ENCODE measurements at places on chromosomes 1 and 21.

- DNase-seq: no peak
Measured at GRCh38 chr21:29540289-29540688, 241.6 kb downstream of the BACH1 start.

GRCh38 chr21:45256912-45257672, 30.6 kb downstream of the POFUT2 start:
- no peak for DNase-seq

GRCh38 chr1:40824591-40825434, 37.4 kb downstream of the CITED4 start:
- no peak for DNase-seq

- DNase-seq: no peak
Measured at GRCh38 chr1:14914351-14914988, 239.1 kb upstream of the TMEM51 start.

GRCh38 chr1:214301526-214301925, 20.6 kb downstream of the SMYD2 start:
- no peak for DNase-seq

DNA sequence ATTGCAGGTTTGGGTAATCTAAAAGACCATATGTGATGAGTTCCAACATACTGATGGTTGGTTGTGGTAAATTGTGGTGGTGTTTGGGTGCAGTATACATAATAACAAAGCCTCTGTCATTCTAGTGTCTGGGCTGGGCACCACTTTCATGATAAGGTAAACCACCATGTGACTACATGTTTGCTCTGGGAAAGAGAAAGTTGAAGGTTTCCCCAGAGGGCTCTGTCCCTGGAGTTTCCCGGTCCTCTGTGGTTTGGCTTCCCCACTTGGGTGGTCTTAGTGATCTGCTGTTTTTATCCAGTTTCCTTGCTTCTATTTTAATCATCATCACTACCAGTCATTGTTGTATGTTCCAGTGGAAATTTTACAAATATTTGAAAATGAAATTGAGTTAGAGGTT, 55.9 kb upstream of the TSPAN2 start:
- DNase-seq: no peak

DNA sequence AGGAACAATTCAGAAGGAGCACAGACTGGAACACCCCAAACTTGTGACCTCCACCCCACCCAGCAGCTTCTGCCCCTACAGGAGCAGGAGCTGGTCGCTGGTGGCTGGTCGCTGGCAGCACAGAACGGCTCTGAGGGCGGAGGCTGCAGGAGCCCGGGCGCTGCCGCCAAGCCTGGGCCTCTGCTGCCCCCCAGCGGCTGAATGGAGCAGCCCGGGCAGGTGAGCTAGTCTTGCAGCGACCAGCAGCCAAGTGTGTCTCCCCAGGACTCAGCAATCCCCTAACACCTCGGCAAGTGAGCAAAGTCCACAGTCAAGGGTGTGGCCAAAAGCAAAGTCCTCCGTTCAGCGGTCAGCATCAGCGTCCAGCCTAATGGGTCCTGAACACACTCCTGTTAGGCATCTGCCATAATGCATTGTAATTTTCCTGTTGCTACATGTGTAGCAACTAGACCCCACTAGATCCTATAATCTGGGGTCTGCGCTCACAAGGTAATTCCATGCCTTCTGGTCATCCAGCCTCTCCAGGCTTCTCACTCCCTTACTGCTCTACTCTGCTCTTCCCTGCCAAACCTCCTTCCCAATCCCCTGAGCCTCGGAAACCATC, 12.1 kb upstream of the GJB5 start:
- DNase-seq: peak; percentile 56

GRCh38 chr21:26506956-26507355, 66.1 kb downstream of the CYYR1 start:
- no peak for DNase-seq

DNA sequence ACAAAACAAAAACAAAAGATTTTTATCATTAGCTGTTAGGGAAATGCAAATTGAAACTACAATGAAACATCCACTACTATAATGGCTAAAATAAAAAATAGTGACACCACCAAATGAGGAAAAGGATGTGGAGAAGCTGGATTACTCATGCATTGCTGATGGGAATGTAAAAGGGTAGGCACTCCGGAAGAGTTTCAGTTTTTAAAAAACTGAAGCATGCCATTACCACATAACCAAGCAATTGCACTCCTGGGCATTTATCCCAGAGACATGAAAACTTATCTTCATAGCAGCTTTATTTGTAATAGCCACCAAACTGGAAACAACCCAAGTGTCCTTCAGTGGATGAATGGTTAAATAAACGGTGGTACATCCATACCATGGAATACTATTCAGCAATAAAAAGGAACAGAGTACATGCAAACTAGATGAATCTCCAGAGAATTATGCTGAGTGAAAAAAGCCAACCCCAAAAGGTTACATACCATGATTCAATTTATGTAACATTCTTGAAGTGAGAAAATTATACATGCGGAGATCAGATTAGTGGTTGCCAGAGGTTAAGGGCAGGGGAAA, 14.5 kb upstream of the CFAP298 start:
- no peak for DNase-seq

DNA sequence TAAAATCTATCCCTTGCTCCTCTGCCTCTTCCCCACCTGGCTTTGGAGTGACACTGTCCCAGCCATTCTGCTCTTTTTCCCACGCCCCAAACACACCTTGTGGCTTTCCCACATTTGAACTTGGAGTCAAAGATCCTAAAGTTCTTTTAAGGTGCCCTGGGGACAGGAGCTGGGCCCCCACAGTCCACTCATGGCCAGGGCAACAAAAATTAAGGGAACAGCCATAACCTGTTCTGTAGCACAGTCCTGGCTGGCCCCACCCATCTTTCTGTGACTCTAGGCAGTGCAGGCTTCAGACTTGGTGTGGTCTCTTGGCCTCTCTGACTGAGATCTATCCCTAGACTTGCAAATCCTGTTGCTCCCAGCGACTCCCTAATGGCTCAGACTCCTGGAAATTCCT, 143.0 kb upstream of the MAGI3 start:
- no peak for DNase-seq

DNA sequence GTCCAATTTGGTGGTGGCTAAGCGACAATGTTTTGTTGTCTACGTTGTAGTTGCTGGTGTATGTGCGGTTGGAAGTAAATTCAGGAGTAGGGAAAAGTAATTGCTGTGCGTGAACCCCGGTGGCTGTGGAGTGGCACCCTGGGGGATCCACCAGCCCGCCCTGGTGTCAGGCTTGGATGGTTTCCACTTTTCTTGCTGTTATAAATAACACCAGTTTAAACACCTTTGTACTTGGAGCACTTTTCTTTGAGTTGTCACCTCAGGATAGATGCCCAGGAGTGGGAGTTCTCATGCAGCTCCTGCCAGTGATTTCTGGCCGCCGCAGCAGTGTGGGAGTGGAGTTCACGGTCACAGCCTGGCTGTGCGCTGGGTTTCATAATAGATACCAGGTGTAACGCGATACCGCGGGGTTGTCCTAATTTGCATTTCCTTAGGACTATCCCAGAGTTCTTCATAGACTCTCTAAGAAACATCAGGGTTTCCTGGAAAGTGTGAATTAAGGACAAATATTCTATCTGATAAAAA, 12.8 kb upstream of the TMEM200B start:
- DNase-seq: no peak

- no peak for DNase-seq
Measured at GRCh38 chr1:151324390-151324930, 2.8 kb downstream of the PI4KB start.

DNA sequence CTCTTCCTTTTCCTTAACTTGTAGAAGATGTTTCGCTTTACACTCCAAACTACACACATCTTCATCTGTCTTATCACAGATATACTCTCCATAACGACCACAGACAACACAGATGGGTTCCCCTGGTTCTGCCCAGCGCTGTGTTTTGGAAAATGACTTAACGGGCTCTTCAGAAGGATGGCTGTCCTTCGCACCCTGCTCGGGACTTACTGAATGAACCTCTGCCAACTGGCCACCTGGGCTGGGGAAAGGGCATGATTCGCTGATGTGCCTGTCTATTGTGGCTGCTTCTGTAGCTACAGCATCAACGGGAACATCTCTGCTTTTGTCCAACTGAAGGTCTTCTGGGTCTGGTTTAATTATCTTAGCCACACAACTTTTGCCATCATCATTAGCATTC, 3.4 kb downstream of the DDX59 start:
- no peak for DNase-seq

DNA sequence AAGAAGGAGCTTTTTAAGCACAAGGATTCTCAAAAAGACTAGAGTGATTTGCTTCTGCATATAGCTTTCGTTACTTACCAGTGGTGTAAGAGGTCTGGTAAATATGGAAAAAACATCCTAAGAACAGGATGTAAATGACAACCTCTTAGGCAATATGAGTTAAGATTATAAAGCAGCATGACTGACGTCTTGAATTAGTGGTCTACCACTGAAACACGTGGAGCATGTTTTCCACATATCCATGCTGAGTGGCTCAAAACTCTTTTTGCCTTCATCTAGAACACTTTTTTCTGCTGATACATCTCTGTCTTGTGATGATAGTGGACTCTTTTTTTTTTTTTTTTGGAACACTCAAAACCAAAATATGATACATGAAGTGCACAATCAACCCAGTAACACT, 44.6 kb downstream of the RCAN1 start:
- no peak for DNase-seq

DNA sequence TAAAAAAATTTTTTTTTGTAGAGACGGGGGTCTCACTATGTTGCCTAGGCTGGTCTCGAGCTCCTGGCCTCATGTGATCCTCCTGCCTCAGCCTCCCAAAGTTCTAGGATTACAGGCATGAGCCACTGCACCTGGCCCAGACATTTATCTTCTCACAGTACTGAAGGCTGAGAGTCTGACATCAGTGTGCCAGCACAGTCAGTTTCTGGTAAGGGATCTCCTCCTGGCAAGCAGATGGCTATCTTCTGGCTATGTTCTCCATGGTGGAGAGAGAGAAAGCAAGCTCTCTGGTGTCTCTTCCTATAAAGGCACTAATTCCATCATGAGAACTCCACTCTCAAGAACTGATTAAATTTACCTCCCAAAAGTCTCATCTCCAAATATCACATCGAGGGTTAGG, 57.8 kb upstream of the C1orf185 start:
- no peak for DNase-seq

GRCh38 chr1:240878631-240879030, 266.7 kb upstream of the GREM2 start:
- DNase-seq: no peak

- no peak for DNase-seq
Measured at GRCh38 chr1:199007423-199007822, 368.6 kb downstream of the PTPRC start.

- no peak for DNase-seq
Measured at GRCh38 chr1:181126289-181126688, 37.8 kb downstream of the IER5 start.

- DNase-seq: no peak
Measured at GRCh38 chr1:163120372-163120771, 51.2 kb downstream of the RGS4 start.

DNA sequence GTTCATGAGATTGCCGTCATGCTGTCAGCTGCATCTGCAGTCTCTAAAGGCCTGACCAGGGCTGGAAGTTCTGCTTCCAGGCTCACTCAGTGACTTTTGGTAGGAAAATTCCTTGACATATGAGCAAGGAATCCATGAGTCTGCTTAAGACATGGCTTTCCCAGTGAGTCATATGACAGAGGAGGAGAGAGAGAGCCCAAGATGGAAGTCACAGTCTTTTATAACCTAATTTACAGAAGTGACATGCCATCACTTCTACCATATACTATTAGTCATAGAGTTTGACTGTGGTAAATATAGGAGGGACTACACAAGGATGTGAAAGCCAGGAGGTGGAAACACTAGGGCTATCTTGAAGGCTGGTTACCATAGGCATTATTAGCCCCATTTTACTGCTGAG, 115.2 kb downstream of the ROR1 start:
- no peak for DNase-seq

GRCh38 chr1:75135573-75136194, 1.5 kb downstream of the LHX8 start:
- DNase-seq: no peak

DNA sequence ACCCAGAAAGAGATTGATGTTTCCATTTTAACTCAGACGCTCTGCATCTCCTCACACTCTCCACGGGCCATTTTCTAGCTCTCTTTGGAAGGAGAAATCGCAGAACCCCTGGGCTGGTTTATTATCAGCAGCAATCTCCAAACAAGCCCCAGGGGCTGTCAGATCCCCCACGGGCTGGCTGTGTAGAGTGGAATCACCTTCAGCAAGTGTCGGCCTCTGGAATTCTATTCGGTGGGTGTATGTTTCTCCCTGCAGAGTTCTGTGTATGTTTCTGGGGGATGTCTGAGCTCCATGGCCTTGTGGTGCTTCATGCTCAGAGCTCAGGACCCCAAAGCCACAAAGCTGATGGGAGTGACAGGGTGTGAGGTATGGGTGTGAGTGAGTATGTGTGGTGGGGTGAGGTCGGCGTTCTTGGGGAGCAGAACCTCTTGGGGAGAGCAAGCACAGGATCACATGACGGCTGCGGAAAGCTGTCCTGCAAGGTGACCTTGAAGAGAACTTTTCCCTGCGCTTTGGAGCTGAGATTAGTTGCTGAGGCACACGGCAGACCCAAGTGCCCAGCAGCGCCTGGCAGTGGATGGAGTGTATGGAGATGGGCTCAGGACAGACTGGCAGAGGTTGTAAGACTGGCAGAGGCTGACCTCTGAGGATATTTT, 489 bp downstream of the ACOT11 start:
- no peak for DNase-seq

- DNase-seq: no peak
Measured at GRCh38 chr1:9654834-9655723, 3.5 kb downstream of the PIK3CD start.

- DNase-seq: no peak
Measured at GRCh38 chr1:98322086-98322485, 339.4 kb upstream of the SNX7 start.

DNA sequence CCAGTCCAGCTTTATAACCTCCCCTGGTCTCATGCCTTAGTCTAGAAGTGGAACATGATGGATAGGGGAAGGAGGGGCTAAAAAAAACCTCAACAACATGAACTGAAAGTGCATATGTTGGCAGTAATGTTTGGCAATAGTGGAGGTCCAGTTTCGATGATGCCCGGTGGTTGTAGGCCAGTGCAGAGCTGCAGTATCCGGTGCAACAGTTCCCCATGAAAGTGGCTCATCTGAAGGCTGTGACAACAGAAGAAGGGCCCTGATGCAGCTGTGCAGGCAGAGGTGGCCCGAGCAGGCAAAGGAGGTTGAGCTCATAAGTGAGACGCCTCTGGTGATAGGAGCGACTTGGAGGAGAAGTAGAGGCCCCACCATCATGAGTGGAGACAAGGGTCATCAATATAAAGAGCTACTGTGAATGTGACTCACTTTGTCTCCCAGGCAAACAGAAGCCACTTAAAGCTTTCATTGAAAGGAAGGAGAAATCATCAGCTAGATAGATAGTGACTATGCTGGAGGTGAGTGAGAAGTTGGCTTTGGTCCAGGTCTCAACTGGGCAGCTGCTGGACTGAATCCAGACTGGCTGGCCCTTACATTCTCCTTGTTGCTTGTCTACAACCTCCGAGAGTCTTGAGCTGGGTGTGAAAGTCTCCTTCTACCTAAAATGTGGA, 10.2 kb upstream of the CREG1 start:
- no peak for DNase-seq

- no peak for DNase-seq
Measured at GRCh38 chr1:206715552-206716158, 30.9 kb downstream of the MAPKAPK2 start.

All from T-helper 2 cell (primary cell).